CD4-positive, alpha-beta T cell treated with Interleukin-15 for 1 hour (primary cell): ENCODE measurements at places on chromosomes 5 and 9.

GRCh38 chr9:109812818-109813281, 32.9 kb downstream of the PALM2AKAP2 start:
- DNase-seq, result no peak

DNA sequence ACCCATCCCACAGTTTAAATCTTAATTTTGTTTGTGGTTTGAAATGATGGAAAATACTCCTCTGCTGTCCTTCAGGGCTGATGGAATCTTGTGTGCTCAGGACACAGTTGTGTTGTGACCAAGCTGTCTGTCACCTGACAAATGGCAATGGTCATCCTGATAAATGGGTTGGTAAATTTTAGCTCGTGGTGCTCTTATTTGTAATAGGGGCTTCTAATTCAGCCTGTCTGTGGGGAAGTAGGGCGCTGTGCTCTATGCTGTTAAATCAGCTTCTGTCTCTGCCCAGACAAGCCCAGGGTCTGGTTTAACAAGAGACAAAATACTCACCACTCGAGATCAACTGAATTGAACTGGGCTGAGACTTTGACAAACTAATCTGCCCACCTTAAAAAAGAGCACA, 4.5 kb downstream of the LRRTM2 start:
- DNase-seq, result no peak

DNA sequence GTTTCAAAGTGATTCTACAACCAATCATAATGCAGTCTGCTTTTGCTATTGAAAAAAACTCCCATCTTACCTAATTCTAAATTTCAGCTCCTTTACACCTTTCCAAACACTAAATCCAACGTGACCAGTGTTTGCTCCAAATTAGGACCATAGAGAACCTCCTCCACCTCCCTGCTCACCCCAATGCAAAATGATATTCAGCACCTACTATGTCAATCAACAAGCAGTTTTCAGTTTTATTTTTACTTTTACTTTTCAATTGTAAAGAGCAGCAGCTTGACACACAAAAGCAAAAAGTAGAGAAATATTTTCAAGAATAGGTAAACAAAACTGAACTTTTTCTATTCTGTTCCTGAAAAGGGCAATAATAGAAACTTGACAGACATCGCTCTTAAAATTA, 3.4 kb downstream of the FAM13B start:
- DNase-seq, result no peak

DNA sequence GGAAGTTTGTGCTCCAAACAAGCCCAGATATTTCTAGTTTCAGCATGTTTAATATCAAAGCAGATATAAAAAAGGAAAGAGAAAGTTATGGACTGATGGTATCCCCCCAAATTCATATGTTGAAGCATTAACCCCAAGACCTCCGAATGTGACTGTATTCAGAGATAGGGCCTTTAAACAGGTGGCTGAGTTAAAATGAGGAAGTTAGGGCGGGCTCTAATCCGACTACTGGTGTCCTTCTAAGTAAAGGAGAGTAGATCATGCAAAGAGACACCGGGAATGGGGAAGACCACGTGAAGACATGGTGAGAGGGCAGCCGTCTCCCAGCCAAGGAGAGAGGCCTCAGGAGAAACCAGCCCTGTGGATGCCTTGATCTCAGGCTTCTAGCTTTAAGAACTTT, 324.1 kb upstream of the KIF2A start:
- no peak for DNase-seq

DNA sequence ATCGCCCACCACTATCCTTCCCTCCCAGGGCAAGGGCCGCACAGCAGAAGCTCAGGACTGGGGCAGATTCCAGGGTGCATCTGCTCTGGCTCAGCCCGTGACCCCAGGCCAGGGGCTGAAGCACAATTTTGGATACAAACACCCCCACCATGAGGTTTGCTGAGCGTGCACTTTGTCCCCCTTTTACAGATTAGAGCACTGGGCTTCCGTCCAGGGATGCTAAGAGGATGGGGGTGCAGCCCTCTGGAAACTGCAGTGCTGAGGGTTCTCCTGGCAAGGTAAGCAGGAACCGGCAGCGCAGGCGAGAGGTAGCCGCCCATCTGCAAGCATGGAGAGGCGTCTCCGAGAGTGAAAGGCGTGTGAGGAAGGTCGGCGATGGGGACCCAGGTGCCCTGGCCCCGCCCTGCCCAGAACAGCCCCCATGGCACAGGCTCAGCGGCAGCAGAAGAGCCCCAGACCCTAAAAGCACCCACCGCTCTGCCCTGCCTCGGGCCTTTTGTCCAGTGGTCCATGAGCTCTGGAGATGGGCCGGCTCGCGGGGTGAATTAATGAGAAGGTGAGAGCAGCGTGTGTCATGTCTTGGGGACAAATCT, 54.5 kb upstream of the OLFM1 start:
- peak; percentile 5 for DNase-seq

GRCh38 chr5:142671801-142672200, 14.1 kb downstream of the FGF1 start:
- DNase-seq, result no peak

- DNase-seq, result no peak
Measured at GRCh38 chr5:113237893-113238292, 196.9 kb downstream of the TSSK1B start.

- no peak for DNase-seq
Measured at GRCh38 chr9:27437652-27438373, 86.3 kb upstream of the IFNK start.

DNA sequence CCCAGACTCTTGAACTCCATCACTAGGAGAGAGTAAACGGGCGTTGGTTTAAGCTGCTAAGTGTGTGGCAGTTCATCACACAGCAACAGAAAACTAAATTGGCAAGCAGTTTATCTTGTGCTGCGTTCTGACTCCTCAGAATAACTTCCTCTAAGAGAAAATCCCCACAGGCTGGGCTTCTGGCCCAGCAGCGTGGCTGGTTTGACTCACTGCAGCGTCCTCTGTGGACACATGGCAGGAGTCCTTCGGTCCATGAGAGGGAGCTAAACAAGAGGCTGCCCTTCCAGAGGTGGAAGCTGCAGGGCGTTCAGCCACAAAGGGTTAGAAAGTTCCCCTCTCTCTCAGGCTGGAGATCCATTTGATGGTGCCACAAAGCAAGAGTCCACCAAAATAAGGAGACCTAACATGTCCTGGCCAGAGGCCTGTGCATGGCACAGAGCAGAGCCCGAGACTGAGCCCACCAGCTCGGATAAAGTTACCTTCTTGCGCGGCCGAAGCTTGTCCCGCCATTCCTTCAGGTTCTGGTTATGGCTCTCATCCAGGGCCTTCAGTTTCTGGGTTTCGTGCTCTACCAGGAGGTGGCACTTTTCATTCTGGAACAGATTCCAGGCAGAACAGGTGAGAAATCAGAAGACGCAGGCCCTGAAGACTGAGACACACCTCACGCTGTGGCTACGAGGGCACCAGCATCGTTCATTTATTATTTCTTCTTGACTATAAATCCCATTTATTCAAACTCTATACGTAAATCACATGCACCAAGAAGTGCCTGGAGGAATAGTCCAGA, 46.2 kb upstream of the FBXW11 start:
- no peak for DNase-seq

DNA sequence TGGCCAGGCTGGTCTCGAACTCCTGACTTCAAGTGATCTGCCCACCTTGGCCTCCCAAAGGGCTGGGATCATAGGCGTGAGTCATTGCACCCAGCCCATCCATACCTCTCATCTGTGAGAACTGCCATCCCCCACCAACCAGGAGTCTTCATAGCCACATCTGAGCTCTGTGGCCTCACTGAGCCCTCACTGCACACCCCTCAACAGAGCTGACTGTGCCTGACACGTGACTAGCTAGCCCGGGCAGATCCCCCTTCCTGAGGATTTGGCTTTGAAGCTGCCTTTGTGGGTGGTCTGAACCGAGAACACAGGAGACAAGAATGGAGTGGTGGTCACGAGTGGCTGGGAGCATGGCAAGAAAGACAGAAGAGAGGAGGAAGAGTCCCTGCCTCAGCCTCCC, 15.6 kb downstream of the AK8 start:
- DNase-seq, result no peak

DNA sequence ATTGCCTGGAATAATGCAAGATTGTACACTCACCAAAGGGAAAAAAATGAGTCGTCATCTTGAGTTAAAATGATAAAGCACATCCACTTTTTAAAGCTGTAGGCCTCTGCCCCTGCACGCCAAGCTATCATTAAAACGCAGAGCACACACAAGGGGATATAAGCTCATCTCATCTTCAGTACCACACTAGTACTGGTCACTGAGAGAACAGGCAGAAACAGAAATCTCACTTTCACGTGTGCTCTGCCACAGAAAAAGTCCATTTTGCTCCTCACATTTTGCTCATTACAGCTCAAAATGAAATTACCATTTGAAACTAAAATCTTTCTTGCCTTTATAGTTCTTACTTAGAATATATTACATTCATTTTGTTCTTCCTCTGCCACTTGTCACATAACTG, 99.2 kb upstream of the SLC30A5 start:
- no peak for DNase-seq

- no peak for DNase-seq
Measured at GRCh38 chr9:79061752-79062616, 509.8 kb upstream of the TLE4 start.

DNA sequence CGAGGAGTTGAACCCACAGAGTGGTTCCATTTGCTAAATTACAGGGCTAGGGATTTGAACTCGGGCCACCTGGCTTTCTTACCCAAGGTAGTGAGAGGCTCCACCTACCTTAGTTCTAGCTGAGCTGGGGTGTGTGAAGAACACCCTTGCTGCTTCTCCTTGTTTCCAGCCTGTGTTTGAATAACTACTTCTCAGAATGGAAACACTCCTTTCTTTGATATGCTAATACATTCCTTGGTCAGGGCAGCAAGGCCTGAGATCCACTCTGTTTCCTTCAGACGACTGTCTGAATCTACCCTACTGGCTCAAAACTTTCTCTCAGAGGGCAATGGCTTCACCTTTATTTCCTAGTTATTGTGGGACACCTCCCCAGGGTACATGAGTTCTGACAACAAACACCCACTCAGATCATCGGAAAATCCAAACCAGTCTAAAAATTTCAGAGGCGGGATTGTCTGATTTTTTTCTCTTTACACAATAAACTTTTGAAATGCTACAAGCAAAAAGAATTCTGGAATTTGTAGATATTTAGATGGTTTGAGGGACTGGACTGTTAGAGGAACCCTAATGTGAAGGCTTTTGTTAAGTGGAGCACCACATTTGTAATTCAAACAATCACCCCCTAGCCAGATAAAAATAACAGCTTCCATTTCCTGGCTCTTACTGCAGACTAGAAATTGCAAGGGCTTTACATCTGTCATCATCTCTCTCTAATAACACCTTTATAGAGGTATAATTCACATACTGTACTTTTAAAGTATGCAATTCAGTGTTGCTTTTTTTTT, 4.0 kb upstream of the ATP6V1G1 start:
- no peak for DNase-seq

GRCh38 chr9:17064558-17064957, 70.3 kb upstream of the CNTLN start:
- no peak for DNase-seq

DNA sequence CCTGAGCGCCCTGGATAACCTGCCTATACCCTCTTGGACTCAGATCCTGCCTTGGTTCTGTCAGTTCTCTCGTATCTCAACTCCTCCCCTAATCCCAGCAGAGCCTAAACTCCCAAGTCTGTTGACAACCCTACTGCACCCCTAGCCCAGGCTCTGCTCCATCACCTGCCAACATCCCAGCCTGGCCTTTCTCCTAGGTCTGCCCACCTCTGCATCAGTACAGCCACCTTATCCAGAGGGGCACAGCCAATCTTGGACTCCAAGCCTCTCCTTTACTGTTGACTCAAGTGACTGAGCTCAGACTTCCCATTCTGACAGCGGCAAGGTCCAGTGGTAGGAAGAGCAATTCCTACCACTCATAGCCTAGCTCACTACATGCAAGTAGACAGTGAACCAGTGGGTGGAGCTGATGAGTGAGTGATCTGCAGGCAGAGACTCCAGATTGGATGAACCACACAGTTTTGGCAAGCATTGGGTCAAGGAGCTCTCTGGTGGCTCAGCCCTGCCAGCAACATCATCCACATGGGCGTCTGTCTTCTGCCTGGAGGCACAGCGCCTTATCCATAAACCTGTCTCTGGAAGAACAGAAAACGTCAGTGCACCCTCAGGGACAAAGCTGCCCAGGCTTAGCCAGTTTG, 26.5 kb downstream of the TRMO start:
- DNase-seq, result no peak

DNA sequence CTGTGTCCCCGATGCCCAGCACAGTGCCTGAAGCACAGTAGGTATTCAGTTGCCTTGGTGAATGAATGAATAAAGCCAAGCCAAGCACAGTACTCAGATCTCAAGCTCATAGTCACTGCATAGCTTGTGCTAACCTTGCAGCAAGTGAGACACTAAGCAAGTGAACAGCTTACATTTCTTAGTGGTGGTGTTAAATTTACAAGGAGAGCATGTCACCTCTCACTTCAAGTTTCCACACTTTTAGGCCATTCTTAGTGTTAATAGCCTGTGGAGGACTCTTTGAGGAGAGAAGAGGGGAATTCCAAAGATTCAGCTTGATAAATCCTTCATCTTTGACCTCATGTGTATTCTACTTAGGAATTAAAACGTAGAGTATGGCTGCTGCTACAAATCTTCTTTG, 104.7 kb downstream of the C9orf152 start:
- DNase-seq, result no peak

GRCh38 chr9:130321539-130321938, 56.0 kb downstream of the HMCN2 start:
- no peak for DNase-seq

DNA sequence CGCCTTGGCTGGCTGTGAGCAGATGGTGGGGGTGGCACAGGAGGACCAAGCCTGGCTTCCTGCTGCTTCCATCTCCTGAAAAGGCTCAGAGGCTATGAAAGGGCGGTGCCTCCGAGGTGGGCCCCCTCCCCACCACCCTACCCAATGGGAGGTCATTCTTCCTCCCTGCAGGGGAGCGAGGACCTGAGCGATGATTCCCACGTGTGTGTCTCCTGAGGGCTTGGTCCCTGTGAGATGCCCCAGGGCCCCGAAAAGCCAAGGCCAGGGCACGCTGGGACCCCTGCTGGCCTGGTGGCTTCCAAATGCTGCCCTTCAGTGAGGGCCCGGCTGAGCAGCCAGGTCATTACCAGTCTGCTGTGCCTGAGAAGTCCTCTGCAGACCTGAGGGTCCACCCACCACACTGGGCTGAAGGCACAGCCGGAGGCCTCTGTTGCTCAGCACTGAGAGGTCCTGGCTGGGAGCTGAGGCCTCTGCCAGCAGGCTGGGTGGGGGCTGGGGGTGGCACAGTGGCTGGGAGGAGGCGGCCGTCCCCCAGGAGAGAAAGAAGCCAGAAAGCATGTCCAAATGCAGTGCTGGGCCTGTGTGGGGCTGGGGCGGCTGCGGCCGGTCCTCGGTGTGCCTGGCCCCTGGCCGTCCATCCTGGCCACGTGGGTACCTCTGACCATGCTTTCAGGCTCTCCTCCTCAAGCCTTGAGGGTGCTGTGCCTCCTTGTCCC, 14.0 kb upstream of the SLC6A19 start:
- DNase-seq, result no peak
